NCI-H1092 treated with DMSO at 0.1 percent for 48 hours (cell line): ENCODE measurements at places on chromosomes 2 and 18.

GRCh38 chr2:38182492-38183003, 106.6 kb upstream of the CYP1B1 start:
- DNase-seq, result no peak

- DNase-seq, result no peak
These were observed 218.8 kb downstream of the AGPS start for GRCh38 chr2:177611310-177611886.

DNA sequence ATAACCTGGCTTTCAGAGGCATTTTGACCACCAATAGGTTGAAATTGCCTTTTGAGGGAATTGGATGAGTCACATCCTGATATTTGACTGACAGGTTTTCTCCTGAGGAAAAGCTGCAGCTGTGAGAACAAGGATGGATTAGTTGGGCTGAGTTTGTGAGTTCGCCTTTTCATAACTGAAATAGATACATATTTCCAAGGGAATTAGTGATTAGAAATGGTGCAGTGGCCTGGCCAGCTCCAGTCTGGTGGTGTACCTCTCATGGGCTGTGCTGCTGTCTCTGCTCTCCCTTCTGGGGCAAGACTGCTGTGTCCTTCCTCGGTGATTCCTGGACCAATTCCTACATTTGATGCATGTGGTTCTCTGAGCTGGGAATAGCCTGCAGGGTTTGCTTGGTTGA, 341.3 kb downstream of the TSN start:
- DNase-seq, result no peak

- no peak for DNase-seq
These were observed 123.0 kb downstream of the MTX2 start for GRCh38 chr2:176392249-176392648.

DNA sequence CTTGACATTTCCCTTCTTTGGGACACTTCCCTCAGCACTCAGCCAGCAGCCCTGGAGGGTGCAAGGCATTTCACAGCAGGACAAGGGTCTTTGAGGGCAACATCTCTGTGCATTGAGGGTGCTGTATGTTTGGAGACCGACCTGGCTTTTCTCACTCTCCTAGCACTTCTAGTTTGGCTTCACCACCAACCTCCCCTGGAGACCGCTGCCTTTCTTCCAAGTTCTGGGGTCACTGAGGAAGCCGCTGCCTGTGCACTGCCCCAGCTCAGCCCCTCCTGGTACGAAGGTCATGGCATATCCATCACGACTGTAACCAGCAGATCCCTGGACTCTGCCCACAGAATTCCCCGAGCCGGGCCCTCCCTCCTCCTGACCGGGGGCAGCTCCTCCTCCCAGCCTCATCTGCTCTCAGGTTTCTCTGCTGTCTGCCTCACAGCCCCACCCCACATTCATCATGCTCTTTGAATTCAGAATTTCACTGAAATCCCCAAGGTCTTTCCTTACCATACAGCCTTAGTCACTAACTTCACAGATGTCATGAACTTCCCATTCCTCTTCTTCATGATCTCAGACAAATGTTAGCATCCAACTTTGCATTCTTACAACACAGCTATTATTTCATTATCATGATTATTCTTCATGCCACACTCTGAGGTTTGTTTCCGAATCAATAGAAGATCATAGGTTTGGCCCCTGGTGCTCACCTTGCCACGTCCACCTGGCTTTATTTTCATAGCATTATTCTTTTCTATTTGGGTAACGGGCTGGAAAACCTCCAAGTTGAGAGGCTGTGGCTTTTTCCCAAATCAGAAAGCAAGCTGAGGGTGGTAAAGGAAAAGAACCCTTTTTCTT, 113.0 kb upstream of the COPS8 start:
- DNase-seq, result peak; percentile 38
